ENCODE measurements at places on chromosomes 11 and 22. TPM values are rescaled to one million over a fixed set of nuclear protein-coding genes. Genes with fewer than 3 reads are reported as not detected.

DNA sequence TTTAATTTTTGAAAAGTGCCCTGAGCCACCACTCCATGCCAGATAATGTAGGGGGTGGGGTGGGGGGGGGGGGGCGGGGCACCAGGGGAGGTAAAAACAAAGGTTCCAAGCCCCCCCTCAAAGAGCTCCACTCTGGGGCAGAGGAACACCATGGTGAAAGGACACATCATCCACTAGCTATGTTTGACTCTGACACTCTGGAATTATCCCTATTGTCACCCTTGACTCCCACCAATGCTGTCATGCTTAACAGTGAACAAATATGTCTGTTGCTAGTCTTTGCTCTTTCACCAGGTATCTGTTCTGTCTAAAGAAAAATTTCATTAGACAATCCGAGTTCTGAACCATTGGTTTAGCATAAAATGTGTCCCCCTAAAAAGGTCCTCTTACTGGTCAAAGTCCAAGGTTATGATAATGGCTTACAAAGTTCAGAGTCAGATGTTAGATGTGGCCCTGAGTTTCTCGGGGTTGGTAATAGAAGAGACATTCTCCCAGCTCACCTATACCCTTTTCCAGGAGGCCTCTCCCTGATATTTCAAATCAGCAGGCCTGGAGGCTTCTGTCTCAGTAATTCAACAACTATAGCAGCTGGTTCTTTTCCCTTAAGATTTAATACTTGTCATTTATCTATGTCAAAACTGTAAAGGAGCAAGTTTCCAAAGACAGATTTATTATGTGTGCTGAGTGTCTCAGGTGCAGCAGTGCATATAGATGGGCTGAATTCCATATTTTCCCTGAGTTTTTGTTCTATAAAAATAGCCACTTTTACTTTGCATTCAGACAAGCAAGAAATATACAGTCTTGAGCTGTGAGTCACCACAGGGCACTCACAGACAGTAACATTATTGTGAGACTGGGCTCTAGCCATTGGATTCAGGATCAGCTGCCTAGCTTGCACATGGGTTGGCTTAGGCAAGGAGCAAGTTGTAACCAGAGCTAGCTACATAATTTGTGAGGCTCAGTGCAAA is 174.1 kb downstream of the CSNK2A3 start:
- no peak overlapping the region for H3K27ac ChIP-seq
- DNase-seq = no peak

- DNase-seq = no peak
- no peak overlapping the region for H3K4me3 ChIP-seq
- no peaks in the 10 kb centered on the region for H3K36me3 ChIP-seq
- peaks cover 20% of the 10 kb centered on the region for H3K27me3 ChIP-seq
Measured at GRCh38 chr22:35128637-35129036, 62.7 kb downstream of the ISX start.

- H3K4me3 ChIP-seq = no peak overlapping the region
- DNase-seq = no peak
- peaks cover 3% of the 10 kb centered on the region for H3K4me1 ChIP-seq
- H3K36me3 ChIP-seq = no peaks in the 10 kb centered on the region
- no peaks in the 10 kb centered on the region for H3K27me3 ChIP-seq
- no peak overlapping the region for H3K27ac ChIP-seq
Measured at GRCh38 chr11:126060757-126061171, 1.9 kb downstream of the CDON start.

DNA sequence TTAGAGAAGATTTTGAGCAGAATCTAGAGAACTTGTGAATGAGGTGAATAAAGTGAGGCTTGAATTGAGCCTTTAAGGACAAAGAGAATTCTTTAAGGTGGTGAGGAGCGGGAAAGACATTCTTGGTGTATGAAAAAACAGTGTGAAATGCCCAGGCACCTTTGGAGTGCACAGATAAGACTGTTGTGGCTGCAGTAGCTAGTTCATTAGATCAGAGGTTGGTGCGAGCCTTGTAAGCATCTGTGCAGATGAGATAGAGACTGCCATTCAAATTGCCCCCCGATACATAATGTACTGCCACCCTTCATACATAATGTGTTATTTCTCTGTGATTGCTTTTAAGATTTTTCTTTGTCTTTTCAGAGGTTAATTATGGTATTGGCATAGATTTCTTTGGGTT is 31.3 kb downstream of the ATXN10 start:
- no peak overlapping the region for H3K4me3 ChIP-seq
- no peak overlapping the region for H3K27ac ChIP-seq
- H3K4me1 ChIP-seq = peaks cover under 1% of the 10 kb centered on the region
- peaks cover 82% of the 10 kb centered on the region for H3K36me3 ChIP-seq
- H3K27me3 ChIP-seq = no peaks in the 10 kb centered on the region

- H3K4me3 ChIP-seq = peak overlapping the region; percentile 36
- no peaks in the 10 kb centered on the region for H3K27me3 ChIP-seq
- no peaks in the 10 kb centered on the region for H3K36me3 ChIP-seq
- peak overlapping the region; percentile 80 for H3K27ac ChIP-seq
Measured at GRCh38 chr11:96341211-96342013, 1.6 kb downstream of the MAML2 start.

DNA sequence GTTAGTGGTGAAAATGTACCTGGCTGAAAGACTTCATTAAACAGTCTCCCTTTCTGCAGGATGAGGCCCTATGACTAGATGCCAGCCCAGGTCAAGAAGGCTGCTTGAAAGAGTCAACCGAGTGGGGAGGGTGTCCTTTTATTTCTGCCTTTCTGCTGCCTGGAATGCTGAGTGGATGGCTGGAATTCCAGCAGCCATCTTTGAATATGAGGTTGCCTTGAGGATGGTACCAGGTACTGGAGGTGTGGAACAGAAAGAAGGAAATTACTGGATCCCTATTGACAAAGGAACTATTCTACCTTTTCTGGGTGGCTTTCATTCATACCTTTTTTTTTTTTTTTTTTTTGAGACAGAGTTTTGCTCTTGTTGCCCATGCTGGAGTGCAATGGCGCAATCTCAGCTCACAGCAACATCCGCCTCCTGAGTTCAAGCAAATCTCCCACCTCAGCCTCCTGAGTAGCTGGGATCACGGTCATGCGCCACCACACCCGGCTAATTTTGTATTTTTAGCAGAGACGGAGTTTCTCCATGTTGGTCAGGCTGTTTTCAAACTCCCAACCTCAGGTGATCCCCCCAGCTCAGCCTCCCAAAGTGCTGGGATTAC is 107.3 kb downstream of the RPS6KA4 start:
- no peak overlapping the region for H3K27ac ChIP-seq
- no peaks in the 10 kb centered on the region for H3K4me1 ChIP-seq
- DNase-seq = no peak
- no peaks in the 10 kb centered on the region for H3K27me3 ChIP-seq

DNA sequence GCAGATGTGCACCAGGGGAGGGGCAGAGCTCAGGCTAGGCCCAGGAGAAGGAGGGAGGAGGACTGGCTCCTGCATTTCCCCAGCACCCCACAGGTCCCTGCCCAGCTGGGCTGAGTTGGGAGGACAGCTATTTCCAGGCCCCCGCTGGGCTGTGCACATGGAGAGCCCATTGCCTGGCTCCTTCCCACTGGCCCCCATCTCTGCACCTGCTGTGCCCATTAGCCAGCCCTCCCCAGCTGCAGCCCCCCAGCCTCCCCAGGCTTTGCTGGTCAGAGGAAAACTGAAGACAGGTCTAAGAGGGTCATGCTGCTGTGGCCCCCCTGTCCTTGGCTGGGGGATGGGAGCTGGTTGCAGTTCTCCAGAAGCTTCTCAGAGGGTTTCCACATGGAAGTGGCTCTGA is 81.8 kb upstream of the SHANK2 start:
- H3K36me3 ChIP-seq = no peaks in the 10 kb centered on the region
- H3K27me3 ChIP-seq = peaks cover 24% of the 10 kb centered on the region
- no peak for DNase-seq
- no peak overlapping the region for H3K27ac ChIP-seq

- H3K4me3 ChIP-seq = no peak overlapping the region
- DNase-seq = peak; percentile 37
- H3K36me3 ChIP-seq = no peaks in the 10 kb centered on the region
- peaks cover 55% of the 10 kb centered on the region for H3K4me1 ChIP-seq
Measured at GRCh38 chr11:82995754-82996398, 75.8 kb downstream of the RAB30 start.

GRCh38 chr11:11467312-11467711 is 114.3 kb upstream of the CSNK2A3 start:
- H3K27me3 ChIP-seq = no peaks in the 10 kb centered on the region
- no peak for DNase-seq
- no peaks in the 10 kb centered on the region for H3K4me1 ChIP-seq
- no peak overlapping the region for H3K27ac ChIP-seq

DNA sequence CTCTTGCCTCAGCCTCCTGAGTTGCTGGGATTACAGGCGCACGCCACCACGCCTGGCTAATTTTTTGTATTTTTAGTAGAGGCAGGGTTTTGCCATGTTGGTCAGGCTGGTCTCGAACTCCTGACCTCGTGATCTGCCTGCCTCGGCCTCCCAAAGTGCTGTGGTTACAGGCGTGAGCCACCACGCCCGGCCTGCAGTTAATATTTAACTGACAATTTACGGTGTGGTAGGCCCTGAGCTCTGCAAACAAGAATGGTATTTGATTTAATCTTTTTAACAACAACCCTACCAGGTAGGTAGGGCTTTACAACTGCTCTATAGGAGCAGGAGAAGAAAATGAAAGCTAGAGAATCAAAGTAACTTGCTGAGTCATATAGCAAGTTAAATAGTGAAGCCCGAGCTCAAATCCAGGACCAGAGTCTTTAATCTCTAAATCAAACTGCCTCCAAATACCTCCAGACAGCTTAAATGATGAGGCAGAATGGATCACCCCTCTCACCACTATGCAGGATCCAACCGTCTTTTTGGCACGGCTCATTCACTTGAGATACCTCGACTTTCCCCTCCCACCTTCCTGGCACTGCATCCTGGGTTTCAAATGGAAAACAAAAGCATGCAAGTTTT is 9.4 kb downstream of the UEVLD start:
- H3K27ac ChIP-seq = no peak overlapping the region
- peaks cover 4% of the 10 kb centered on the region for H3K4me1 ChIP-seq
- H3K27me3 ChIP-seq = no peaks in the 10 kb centered on the region
- no peak overlapping the region for H3K4me3 ChIP-seq

GRCh38 chr22:27110665-27111451 is 453.5 kb downstream of the MIAT start:
- H3K27me3 ChIP-seq = no peaks in the 10 kb centered on the region
- H3K27ac ChIP-seq = peak overlapping the region; percentile 44
- DNase-seq = no peak
- no peaks in the 10 kb centered on the region for H3K36me3 ChIP-seq
- peaks cover 9% of the 10 kb centered on the region for H3K4me1 ChIP-seq

- no peak overlapping the region for H3K4me3 ChIP-seq
- H3K4me1 ChIP-seq = peaks cover 2% of the 10 kb centered on the region
- H3K36me3 ChIP-seq = peaks cover 6% of the 10 kb centered on the region
- no peak for DNase-seq
Measured at GRCh38 chr11:9826390-9826789, 162.5 kb downstream of the SWAP70 start.

GRCh38 chr11:80727315-80727714 is 1286.5 kb upstream of the TENM4 start:
- no peaks in the 10 kb centered on the region for H3K4me1 ChIP-seq
- H3K27me3 ChIP-seq = no peaks in the 10 kb centered on the region
- no peaks in the 10 kb centered on the region for H3K36me3 ChIP-seq
- no peak overlapping the region for H3K4me3 ChIP-seq

DNA sequence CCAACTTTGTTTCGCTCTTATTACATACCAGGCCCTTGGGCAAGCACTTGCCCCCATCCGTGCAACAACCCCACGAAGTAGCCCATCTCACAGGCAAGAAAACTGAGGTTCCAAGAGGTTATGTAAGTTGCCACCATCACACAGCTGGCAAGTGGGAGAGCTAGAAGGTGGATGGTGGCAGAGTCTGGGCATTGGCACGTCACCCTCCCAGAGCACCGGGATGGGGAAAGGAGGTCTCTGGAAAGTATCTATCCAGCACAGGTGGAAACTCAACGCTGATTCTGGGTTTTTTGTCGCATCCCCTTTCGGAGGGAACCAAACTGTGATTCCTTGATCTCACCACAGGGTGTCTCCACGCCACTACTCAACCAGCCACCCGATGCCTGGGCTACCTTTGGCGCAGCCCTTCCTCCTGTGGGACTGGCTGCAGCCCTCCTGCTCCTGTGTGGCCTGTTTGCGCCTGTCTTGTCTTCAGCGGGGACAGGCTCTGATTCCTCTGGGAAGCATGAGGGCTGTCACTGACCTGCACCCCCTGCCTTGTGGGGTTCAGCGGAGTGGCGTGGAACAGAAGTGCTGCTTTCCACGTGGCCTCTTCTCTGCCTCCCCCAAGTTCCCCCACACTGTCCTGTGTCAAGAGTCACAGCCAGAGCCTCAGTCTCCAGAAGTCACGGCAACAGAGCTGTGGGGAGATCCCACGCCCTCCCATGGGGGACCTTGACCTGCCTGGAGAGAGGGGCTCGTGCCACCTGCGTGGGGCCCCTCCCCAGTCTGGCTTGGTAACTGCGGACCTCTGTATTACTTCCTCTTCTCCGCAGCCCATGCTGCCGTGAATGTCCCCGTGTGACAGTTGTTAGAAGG is 34.4 kb upstream of the TRIM29 start:
- peaks cover 69% of the 10 kb centered on the region for H3K27me3 ChIP-seq
- no peak overlapping the region for H3K27ac ChIP-seq
- H3K4me3 ChIP-seq = no peak overlapping the region
- no peaks in the 10 kb centered on the region for H3K36me3 ChIP-seq

DNA sequence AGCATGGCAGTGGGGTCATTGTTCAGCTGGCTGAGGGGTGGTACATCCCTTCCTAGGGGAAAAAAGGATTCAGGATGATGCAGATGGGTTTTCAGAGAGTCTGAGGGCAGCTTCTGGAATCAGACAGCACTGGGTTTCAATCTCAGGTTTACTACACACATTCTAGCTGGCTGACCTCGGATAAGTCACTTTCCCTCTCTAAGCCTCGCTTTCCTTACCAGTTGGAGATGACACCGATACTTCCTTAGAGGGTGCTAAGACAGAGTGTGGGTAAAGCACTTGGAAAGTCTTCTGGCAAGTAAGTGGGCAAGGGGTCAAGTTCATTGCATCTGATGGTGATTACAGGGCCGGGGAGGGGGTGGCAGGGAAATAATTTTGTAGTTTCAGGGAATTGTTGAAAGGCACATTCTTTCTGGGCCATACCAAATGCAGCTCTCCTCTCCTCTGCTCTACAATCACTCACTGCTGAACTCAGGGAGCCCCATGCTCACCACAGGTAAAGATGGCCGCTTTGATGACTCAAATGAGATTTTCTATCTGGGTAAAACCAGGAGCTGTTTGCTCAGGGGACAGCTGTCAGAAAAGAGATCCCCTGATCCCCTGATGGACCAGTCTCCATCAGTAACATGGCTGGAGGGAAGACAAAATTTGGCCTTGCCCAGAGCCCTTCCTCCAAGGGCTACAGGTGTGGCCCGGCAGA is 6.5 kb upstream of the MIAT start:
- no peak overlapping the region for H3K4me3 ChIP-seq
- H3K27ac ChIP-seq = no peak overlapping the region
- no peak for DNase-seq

GRCh38 chr11:19279451-19279850 is 38.7 kb upstream of the E2F8 start:
- DNase-seq = no peak
- peaks cover 8% of the 10 kb centered on the region for H3K4me1 ChIP-seq
- no peak overlapping the region for H3K27ac ChIP-seq
- H3K4me3 ChIP-seq = no peak overlapping the region

NRIP3 gene
- 0.49 TPM for total RNA-seq

PIK3IP1 gene
- 10.3 TPM for total RNA-seq

GAL3ST3 gene
- total RNA-seq = 1.9 TPM
